Midbrain (tissue), 1 donor: ENCODE measurements at places on chromosomes 4 and X.
A peak's percentile ranks its signal among the peaks of the same experiment; 100 is the strongest.

DNA sequence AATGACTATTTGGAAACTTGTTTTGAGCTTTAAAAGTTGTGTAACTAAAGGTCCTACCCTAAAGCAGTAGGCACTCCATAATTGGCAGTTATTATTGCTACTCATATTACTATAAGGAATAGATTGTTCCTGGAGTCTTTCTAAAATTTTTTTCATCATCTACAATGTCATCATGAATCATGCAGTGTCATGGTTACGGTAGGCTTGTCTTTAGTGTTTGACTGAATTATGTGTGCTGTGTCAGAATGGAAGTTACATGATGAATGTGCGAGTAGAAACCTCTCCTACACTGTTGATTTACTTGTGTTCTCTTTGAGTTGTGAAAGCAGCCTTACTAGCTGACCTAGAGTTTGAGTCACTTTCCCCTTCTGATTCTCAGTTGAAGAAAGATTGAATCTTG, 1099.9 kb downstream of the RAPGEF2 start:
- no peak for DNase-seq

- DNase-seq, result no peak
These were observed 15.7 kb downstream of the RPL9 start for GRCh38 chr4:39442998-39443397.

GRCh38 chr4:4854649-4855295, 4.7 kb upstream of the MSX1 start:
- no peak for DNase-seq

DNA sequence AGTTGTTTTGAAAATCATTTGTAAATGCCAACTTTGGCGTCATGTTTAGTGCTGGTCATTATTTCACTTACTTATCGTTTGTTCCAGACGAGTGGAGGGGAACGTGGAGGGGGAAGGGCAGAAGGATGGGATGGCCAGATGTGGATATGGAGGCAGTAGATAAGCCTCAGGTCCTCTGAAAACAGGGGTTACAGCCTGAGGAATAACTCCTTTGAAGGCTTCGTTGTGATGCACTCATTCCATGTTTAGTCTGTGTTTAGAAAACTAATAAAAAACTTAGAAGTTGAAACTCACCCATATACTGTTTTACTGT, 1.1 kb downstream of the MOB1B start:
- no peak for DNase-seq

DNA sequence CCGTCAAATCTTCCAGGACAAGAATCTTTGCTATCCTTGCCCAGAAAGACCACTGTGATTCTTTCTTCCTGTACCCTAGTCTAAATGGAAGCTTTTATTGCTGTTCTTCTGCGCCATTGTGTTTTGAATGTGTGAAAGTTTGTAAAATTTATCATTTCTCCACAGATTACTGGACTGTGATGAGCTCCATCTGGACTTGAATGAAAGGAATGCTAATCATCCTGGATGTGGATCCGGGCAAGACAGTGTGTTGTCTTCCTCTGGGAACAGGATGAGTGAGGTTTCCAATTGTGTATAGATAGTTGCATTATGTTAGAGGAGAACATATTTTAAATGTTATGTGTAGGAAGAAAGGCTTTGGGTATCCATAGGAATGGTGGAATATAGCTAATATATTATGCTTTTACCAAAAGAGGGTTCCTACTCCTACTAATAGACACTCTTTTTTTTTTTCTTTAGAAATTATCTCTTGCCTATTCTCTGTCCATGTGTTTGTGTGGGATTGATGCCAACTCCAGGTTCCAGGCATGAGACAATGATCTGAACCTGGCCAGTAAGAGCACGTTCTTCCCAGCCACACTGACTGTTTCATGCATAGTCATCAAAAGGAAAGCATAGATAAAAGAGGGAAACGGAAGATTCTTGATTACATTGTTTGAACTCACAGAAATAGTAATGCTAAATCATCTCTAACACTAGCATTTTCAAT, 803.6 kb upstream of the ADGRL3 start:
- DNase-seq, result no peak

- no peak for DNase-seq
These were observed 118.8 kb upstream of the CBR4 start for GRCh38 chr4:169128902-169129301.

- no peak for DNase-seq
These were observed 119.5 kb downstream of the ATXN3L start for GRCh38 chrX:13200398-13200797.

GRCh38 chr4:182346250-182346649, 103.0 kb downstream of the TENM3 start:
- DNase-seq, result no peak

DNA sequence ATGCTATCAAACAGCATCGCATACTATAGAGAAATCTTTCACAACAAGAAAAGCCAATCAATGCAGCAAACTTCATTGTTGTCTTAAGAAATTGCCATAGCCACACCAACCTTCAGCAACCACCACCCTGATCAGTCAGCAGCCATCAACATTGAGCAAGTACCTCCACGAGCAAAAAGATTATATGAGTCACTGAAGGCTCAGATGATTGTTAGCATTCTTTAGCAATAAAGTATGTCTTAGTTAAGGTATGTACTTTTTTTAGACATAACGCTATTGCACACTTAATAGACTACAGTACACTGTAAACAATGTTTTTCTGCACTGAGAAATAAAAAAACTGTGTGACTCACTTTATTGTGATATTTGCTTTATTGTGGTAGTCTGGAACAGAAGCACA, 37.8 kb upstream of the FUNDC1 start:
- DNase-seq, result no peak

DNA sequence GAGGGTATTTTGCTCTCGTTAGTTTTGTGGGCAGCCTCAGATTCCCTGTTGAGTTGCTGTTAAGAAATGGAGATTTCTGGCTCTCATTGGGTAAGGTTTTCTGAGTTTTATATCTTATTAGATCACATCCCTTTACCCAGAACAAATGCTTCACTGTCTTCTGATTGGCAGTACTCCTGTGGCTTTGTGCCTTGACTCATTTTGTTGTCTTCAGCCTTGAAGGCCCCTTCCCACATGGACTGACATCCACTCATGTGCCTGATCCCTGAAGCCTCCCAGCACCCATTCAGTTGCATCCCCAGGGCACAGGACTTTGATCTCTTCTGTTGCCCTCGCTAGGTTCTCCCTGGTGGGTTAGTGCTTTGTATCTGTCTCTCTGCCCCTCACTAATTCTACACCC, 10.4 kb downstream of the MED28 start:
- DNase-seq, result no peak

DNA sequence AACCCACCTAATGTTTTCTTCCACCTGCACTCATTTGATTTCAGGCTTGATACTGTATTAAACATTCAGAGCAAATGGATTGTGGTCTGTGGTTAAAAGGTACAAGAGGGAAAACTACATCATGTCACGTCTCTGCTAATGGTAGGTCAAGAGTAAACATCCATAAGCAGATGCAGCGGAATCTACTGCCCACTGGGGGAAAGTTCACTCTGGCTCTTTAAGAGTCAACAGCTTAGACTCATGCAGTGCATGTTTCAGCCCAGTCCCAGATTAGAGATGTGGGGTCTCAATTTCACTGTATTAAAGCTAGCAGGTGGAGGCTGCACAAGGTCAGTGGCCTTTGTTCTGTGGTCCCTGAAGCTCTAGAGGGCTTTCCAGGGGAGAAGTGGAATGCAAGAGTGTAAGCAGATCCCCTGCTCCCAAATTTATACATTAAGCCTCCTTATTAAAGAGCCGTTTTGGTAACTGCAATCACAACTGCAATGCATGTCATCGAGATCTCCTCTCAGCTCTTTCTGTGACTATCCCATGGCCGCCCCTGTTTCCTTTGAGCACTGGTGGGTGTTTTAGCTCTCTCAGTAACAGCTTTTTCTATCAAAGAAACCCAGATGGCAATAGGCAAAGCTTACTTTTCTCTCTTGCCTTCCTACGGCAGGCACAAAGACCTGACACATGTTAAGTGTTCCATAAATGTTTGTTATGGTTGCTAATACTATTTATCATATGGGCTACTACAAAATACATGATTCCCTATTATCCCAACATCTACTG, 53.4 kb downstream of the LDB2 start:
- DNase-seq, result no peak

DNA sequence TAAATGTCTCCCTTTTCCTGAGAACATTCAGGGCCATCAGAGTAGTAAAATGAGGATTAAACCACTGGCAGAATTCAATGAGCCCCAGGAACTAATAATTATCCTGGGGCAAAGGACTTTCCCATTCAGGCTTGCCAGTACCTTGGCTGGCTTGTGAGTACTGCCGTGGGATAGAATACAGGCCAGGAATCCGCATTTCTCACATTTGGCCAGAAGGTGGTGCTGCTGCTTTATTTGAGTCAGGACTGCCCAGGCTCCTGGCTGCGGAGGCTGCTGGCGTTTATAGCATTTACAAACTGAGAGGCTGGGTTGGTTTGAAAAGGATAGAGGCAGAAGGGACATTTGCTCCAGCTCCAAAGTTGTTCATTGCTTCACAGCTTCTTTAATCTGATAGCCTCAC, 91.4 kb downstream of the RTL9 start:
- peak; percentile 91 for DNase-seq

DNA sequence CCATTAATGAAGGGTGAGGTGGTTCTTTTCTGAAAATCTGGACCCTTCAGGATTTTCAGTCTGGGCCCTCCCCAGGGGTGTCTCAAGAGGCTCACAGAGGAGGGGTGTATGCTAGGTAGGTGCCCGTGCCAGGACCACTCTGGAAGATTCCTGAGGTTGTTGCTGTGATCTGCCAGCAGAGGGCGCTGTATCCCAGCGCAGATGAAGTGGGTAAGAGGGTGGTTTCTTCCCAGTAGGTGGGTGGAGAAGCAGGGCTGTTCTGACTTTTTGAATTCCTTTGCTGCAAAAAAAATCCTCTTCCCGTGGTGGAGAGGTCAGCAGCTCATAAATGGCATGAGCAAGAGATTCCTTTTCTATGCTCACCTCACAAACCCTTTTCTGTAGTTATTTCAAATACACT, 51.1 kb downstream of the SCML1 start:
- peak; percentile 7 for DNase-seq

GRCh38 chr4:45155081-45155777, 428.9 kb upstream of the GNPDA2 start:
- DNase-seq, result no peak
